Thoracic aorta (tissue), 2 donors: ENCODE measurements at places on chromosomes 2 and 18.

DNA sequence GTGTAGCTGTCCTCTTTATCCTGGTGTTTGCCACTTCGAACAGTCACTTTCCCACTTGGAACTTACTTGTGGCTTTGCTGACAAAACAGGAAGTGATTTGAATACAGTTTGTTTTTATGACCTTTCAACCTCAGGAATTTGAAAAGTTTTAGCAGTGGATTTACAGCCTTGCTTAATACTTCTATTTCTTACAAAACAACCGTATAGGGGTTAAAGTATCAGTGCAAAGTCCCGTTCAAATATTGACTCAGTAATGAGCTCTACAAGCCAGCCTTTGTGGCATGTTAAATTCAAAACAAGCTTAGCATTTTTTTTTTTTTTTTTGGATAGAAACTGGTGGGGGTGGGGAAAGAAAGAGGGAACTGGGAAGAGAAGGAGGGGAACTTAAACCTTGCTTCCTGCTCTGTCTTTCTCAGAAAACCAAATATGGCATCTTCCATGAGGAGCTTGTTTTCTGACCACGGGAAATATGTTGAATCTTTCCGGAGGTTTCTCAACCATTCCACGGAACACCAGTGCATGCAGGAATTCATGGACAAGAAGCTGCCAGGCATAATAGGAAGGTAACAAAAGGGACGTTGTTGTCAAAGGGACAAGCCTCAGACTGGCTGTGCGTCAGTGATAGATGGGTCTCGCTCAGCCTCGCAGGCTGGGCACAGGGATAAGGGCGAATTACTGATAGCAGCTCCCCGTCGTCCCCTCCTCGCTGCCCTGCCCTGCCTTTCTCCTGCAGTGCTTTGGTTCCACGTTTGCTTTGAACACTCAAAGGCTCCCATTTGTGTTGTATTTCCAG, at the start of gene HNMT:
TSS of gene HNMT (plus strand) at position 408 of the 793 bp plus-strand sequence. CDS start at position 427, 19 bp downstream.
- DNase-seq, result no peak

GRCh38 chr2:60066096-60066839, 487.2 kb downstream of the BCL11A start:
- no peak for DNase-seq

- DNase-seq, result no peak
Measured at GRCh38 chr18:42510540-42510939, 555.5 kb downstream of the PIK3C3 start.

DNA sequence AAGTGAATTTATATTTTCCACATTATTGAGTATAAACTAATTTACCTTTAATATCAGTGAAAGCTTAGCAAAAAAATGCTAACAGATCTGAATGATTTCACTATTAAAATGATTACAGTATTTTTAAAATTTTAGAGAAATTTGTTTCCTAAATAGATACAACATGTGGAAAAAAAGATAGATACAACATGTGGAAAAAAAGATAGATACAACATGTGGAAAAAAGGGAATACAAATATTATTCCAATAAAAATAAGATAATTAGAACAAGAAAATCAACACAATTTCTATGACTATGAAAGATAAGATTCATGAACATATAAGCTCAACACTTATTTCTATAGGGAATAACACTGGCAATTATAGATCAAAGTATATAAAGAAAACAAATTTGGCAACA, 865.9 kb upstream of the VRK2 start:
- DNase-seq, result no peak

DNA sequence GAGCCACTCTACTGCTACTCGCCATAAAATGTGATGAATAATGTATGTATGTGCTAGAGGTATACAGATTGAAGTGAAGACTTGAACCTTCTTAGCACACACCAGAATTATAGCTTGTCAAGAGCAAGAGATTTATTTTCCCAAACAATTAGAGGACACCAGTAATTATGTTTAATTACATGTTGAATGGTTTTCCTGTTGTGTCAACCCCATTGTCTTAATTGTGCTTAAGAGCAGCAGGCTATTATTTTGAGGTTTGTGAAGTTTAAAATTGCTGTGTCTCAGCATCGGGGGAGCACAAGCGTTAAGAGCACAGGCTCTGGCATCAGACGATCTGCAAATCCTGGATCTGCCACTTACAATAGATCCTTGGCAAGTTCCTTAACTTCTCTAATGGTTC, 29.0 kb downstream of the KIF5C start:
- no peak for DNase-seq

GRCh38 chr2:123073956-123074355, 951.1 kb upstream of the CNTNAP5 start:
- no peak for DNase-seq

DNA sequence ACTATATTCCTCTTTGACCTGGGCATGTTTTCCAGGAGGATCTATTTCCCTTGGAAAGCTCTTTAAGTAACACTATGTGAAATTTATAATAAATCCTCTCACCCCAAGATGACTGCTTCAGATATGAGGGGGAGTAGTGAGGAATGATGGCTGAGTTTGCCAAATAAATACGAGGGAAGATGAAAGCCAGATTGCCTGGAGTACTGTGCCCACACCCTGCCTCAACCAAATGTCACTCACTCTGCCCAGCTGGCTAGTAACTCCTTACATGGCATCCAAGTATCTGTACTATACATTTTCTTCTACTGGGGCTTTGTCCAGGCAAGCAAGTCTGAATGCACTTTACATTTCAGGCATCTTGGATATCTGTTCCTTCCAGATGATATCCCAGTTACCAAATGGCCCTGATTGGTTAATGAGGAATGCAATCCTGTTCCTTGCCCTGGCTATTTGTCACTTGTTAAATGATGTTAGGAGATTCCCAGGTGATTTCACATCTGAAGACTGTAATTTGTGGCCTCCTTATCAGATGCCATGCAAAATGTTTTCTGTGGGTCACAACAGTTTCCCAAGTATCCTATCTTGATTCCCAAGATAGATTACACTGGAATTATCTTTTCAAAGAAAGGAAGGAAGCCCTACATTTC, 191.8 kb downstream of the IKZF2 start:
- DNase-seq, result no peak

GRCh38 chr18:51342815-51343214, 145.3 kb upstream of the MEX3C start:
- DNase-seq, result no peak

DNA sequence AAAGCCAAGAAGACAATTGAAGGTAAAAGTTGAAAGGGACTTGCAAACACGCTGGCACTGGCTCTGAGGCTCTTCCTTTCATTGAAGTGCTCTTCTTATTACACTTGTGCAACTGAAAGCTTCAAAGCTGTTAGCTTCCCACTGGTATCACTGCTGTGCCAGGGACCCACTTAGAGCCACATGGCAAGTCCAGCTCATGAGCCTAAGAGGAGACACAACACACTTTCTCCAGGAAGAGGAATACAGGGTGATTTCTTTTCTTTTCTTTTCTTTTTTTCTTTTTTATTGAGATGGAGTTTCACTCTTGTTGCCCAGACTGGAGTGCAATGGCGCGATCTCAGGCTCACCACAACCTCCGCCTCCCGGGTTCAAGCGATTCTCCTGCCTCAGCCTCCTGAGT, 218.2 kb downstream of the ATAD2B start:
- DNase-seq, result no peak
